Tongue (tissue), 3 donors: ENCODE measurements at places on chromosomes 11 and 22. TPM values are rescaled to one million over a fixed set of nuclear protein-coding genes. Genes with fewer than 3 reads are reported as not detected.

The VSTM5 gene
- 1.6 TPM for total RNA-seq

DNA sequence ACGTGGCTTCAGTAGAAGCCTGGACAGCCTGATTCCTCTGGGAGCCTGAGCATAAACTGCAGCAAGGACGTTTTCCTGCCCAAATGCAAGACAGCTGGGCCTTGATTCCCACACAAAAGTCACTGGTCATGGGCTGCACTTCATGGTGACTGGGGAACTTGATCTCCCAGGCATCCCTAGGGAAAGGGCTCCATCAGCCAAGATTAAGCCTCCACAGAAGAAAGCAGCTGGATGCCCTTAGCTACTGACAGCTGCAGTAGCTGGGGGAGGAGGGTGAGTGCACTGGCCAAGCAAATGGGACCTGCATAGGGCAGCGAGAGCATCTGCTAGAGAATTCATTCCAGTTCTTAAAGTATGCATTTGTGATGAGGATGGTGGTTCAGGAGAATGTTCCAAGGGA lies 267.4 kb upstream of the ISX start:
- DNase-seq, result peak; percentile 97

GRCh38 chr11:67020949-67021348 lies 2.0 kb upstream of the SYT12 start:
- DNase-seq, result no peak

GRCh38 chr11:122210367-122210997 lies 94.5 kb upstream of the BLID start:
- no peak for DNase-seq

The GSTT2B gene
- total RNA-seq, result 5.8 TPM

- DNase-seq, result no peak
Measured at GRCh38 chr11:61082062-61082870, 20.0 kb upstream of the CD5 start.

The VSIG10L2 gene
- not detected for total RNA-seq

The MMP7 gene
- 9.5 TPM for total RNA-seq

The PLAAT5 gene
- 2.3 TPM for total RNA-seq

The MRTFA gene
- total RNA-seq, result 38.7 TPM

DNA sequence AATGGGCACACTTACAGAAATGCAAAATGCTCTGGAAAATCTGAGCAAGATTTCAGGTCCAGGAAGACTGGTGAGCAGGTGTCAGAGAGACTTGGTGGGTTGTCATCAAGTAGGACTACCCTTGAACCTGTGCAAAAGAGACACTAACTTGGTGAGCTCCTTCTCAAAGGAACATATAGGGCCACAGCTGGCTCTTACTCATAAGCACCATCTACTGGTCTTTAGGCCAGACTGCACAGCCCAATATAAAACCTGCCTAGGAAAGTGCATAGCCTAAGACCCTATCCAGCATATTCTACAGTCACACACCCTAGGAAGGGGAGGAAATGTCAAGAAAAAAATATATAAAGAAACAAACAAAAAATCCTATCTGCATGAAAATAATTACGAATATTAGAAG lies 18.2 kb upstream of the OR10W1 start:
- DNase-seq, result no peak

DNA sequence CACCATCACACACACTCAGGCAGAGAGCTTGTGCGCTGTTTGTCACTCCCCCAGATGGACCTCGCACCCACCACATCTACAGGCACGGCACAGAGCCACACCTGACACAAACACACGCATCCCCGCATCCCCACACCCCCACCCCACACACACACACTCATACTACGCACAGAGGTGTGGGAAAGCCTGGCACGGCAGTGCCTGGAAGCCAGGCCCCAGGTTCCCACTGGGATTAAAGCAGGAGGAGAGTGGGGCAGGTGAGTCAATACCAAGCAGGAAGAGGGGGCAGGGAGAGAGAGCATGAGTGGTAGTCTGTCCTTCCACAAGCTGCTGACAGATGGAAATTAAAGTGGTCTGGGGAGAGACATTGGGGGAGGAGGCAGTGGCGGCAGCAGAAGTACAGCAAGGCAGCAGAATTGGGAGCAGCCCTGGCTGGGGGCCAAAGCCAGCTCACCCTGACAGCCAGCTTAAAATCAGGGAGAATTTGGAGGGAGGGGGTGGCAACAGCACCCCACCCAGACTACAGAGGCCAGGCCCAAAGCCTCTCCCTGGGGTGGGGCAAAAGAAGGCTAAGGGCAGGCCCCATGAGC lies 20.7 kb downstream of the TNKS1BP1 start:
- DNase-seq, result no peak

DNA sequence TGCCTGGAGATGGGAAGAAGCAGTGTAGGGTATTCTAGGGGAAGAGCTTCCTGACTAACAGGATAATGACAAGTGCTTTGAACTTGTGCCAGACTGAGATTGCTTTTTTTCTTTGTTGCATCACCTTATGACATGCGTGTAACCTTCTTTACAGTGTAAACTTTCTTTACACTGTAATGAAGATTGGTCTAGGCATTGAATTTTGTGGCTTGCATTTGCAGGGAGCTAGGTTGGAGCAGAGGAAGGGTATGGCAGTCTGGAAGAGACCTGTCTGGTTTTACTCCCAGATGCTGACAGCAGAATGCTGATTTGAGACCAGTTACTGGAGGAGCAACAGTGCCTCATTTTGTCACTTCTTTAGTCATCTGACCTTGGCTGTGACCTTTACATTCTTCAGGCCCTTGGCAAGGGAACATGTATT lies 5.6 kb downstream of the DDB2 start:
- DNase-seq, result no peak

DNA sequence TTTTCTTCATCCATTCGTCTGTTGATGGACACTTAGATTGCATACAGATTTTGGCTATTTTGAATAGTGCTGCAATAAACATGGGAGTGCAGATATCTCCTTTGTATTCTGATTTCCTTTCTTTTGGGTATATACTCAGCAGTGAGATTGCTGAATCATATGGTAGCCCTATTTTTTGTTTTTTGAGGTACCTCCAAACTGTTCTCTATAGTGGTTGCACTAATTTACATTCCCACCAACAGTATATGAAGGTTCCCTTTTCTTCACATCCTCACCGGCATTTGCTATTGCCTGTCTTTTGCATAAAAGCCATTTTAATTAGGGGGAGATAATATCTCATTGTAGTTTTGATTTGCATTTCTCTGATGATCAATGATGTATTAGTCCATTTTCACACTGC lies 96.1 kb downstream of the PRR5L start:
- no peak for DNase-seq

The MMP12 gene
- not detected for total RNA-seq

GRCh38 chr22:48757581-48757980 lies 1070.1 kb downstream of the BRD1 start:
- DNase-seq, result no peak

GRCh38 chr22:46125816-46126765 lies 24.2 kb upstream of the PPARA start:
- DNase-seq, result no peak

GRCh38 chr11:114340311-114341131 lies 44.3 kb downstream of the NNMT start:
- peak; percentile 77 for DNase-seq

The HOATZ gene
- total RNA-seq, result not detected

DNA sequence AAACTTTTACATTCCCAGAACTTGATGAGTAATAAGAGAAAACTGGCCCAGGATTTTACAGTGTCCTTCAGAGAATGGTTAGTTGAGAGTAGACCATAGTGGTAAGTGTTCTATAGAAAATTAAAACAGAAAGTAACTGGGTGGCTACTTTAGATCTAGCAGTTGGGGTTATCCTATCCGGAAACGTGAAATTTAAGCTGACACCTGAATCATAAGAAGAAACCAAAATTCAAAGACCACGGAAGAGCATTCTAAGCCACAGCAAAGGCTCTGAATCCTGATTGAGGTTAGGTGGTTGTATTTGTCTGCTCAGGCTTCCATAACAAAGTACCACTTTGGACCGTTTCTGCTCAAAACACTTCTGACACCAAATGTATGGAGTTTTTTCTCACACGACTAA lies 34.0 kb downstream of the TTC17 start:
- no peak for DNase-seq

The NNMT gene
- 21.6 TPM for total RNA-seq

DNA sequence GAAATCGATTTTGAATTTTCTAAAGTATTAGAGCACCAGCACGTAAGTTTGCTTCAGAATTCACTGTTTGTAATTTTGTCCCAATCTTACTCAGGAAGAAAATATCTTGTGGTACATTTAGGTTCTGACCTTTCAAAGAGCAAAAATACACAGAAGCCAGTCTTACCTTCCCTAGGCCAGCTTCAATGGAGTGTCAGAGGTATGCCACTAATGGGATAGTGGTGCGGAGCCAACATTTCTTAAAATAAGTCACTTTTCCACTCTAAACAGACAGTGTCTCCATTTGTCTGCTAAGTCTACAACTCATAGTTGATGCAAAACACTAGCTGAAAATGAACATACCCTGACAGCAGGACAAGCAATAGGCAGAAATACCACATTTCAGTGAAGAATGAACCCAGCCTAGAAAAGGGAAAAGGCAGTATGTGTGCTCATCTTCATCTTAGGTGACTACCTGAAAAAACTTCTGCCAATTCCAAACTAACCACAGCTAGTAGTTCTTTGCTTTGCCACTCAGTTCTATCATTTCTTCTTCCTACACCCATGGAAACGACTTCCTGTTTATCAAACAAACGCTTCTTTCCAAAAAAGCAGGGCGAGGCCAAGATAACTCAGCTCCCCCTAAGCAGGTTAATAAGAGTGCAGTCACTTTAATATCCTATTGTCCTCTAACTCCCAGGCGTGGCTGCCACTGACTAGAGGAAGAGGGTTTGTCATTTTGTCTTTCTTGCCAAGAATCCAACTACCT lies 94.0 kb upstream of the APOA1 start:
- peak; percentile 37 for DNase-seq

DNA sequence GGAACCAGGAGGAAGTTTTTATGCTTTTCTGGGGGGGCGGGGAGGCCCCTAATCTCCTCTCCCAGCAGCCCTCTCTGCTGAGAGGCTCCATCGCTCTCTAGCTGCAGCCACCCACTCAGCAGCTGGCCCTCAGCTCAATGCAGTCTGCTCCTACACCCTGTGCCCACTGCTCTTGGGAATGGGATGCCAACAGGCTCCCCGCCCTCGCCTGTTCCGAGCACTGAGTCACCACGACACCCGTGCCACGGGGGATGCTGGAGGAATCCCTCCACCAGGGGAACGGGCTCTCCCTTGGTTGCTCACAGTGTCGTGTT lies 23.5 kb upstream of the SUSD2 start:
- peak; percentile 59 for DNase-seq

The CYB5R2 gene
- total RNA-seq, result 4.9 TPM

The CD3G gene
- 1.1 TPM for total RNA-seq

The TRIM48 gene
- not detected for total RNA-seq

GRCh38 chr11:134555510-134555909 lies 143.5 kb upstream of the B3GAT1 start:
- no peak for DNase-seq

The KCNE3 gene
- 5.0 TPM for total RNA-seq

DNA sequence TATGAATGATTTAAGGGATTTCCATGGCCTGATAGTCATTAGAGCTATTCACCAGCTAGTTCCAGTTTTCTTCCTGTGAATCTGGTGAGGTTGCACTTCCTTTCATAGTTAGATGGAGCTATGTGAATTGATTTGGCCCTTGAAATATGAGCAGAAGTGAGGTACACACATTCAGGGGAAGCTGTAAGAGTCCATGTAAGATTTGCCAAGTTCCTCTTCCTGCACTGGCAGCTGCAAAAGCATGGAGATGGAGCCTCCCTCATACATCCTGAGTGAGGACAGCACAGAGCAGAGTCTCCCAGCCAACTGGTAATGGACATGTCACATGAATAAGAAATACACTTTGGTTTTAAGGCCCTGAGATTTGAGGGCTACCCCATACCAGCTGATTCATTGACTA lies 111.7 kb downstream of the CD44 start:
- DNase-seq, result no peak

DNA sequence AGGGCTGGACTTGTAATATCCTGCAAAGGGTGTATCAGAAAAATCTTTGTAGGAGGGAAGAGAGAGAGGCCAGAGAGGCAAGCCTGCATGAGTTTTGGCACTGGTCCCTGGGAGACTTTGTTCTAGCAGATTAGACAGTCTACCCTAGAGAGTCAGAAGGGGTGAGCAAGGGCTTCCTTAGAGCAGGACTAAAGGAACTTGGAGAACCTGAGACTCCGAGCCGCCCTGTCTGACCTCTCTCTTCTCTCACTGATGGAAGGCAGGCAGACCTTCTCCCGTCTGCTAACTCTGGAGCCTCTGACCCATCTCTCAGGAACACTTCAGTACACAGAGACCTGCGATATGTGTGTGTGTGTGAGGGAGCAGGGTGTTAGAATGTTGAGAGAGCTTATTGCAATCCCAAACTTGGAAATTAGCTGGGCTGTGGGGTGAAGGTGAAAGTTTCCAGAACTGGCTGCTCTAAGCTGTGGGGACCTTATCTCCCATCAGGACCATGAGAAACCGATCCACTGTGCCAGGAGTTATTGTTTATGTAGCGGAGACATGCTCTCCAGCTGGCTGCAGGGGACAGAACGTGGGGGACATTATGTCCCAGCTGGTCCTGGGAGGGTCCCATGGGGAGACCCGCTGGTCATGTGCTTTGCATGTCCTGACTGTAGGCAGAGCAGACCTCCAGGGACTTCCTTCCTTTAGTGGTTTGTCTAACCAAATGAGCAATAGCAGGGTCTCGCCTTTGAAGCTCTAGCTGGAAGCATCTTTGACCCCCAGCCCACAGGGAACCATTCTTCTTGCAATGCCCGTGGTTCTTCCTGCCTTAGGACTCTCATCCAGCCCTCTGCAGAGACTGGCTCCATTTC lies 51.1 kb downstream of the TIMP3 start:
- peak; percentile 47 for DNase-seq

DNA sequence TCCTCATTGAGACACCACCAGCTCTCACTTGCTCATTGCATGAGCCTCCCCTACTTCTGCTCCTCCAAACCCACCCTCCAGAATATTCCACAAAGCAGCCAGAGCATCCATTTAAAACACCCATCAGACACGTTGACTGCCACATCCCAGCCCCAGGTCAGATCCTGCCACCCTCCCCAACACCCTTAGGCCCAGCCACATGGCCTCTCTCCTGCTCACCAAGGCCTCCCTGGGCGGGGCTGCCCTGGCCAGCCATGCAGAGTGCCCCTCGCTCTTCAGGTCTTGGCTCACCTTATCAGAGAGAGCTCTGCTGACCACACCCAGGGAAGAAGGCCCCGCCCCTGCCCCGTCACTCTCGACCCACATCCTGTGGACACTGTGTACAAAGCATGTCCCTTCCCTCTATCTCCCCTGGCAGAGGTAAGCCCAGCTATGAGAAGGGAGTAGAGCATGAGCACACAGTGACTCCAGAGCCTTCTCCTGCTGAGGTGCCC lies 106.8 kb downstream of the MICAL3 start:
- no peak for DNase-seq
